Cortex of kidney (tissue), 1 donor: ENCODE measurements at places on chromosomes 3 and 15.

DNA sequence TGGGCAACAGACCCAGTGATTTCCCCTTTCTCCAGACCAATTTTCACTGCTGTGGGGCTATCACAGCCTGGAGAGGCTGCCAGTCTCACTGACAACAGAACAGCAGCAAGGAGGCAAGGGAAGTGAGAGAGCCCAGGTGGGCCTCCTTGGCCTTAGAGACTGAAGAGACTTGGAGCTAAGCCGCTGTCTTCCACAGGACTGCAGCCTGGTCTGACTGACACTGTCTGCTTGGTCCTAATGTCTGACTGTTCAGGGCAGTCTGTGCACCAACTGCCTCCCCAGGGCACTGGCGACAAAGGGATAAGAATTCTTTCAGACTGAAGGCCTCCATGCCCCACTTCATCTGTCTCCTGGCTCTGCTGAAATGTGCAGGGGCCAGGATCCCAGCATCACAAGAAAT, 11.5 kb downstream of the POMGNT2 start:
- DNase-seq, result no peak

DNA sequence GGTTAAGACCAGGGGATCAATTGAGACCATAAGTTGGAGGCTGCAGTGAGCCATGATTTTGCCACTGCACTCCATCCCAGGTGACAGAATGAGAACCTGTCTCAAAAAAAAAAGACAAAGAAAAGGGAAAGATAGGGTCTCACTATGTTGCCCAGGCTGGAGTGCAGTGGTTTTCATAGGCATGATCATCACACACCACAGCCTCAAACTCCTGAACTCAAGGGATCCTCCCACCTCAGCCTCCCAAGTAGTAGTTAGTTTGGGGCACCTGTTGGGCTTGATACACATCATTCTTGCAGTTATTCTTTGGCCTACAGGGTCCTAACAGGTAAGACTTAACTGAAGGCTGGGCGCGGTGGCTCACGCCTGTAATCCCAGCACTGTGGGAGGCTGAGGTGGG, 42.1 kb downstream of the UBXN7 start:
- DNase-seq, result no peak

- DNase-seq, result no peak
These were observed at the start of gene MELTF for GRCh38 chr3:197029511-197030167. Gene MELTF (minus strand): TSS chr3:197029817. CDS start chr3:197029702, 115 bp downstream.

- DNase-seq, result no peak
These were observed 12.4 kb upstream of the PDE8A start for GRCh38 chr15:84969257-84969656.

GRCh38 chr3:158107605-158108444, 1.6 kb upstream of the SHOX2 start:
- no peak for DNase-seq

- no peak for DNase-seq
These were observed 143.1 kb downstream of the CDIN1 start for GRCh38 chr15:36722555-36722954.

DNA sequence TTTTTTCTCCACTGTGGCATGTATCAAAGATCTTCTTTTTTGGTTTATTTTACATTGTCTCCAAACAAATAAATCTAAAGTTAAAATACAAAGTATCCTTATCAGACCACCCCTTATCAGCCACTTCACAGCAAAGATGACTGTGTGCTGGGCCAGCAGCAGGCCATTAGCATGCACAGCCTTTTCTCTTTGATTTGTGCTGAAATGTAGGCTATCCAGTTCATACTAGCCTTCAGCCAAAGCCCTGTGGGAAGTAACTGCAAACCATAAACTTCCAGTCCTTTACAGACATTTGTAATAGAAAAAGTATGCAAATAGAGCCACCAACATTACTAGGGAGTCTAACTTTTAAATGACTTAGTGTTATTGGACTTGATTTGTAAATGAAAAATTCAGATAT, 816.3 kb downstream of the FHIT start:
- no peak for DNase-seq

GRCh38 chr15:50996641-50997040, 88.2 kb downstream of the AP4E1 start:
- no peak for DNase-seq

- no peak for DNase-seq
These were observed 85.7 kb upstream of the RNF7 start for GRCh38 chr3:141652349-141652748.

- no peak for DNase-seq
These were observed 767.5 kb downstream of the CADM2 start for GRCh38 chr3:85726241-85726640.

DNA sequence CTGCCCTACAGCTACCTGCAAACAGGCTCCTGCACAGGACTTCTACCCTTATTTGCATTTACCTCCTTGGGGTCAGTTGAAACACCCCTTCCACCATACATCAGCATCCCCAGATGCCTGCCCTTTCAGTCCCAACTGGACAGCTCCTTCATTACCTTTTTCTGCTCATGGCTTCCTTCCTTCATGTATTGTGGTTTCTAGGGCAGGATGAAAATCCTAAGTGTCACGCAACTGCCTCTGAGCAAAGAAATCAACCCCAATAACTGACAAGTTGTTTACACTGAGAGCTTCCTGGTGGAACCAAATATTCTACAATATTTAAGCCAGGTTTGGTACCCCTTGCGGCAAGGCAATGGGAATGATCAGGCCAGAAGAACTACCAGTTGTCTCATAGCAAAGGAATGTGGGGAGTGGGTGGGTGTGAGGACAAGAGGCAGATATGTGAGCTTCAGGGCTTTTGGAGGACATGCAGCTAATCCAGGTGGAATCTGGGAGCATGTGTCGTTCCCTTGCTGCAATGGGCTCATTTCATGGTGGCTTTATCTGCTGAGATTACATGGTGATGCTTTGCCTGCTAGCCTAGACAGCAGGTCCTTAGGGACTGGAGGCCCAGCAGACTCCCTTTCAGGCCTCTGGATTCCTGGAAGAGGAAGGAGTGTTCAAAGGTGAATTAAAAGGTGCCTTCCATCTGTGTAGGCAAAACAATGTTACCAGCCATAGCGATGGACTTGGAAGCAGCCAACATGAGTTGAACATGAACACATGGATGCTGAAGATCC, 34.9 kb downstream of the PPCDC start:
- no peak for DNase-seq

DNA sequence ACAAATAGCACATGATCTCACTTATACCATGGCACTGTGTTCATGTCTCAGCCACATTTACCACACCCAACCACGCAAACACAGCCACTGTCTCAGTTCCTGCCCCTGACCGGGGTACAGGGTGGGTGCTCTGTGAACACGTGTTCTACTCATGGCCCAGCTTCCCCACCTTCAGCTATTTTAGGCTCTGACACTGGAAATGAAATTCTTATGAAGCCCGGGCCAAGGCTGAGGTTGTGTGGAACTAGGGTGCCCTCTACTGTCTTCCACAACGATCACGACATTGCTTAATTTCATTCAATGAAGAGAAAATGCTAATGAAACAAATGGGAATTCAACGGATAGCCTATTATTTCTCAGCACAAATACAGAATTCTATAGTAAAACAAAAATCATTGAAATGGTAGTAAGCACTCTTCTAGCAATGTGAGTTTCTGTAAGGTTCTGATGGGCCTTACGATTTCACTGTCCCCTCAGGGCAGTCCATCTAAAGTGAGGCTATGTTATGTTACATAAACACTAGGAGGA, 2.1 kb upstream of the GABRA5 start:
- no peak for DNase-seq

DNA sequence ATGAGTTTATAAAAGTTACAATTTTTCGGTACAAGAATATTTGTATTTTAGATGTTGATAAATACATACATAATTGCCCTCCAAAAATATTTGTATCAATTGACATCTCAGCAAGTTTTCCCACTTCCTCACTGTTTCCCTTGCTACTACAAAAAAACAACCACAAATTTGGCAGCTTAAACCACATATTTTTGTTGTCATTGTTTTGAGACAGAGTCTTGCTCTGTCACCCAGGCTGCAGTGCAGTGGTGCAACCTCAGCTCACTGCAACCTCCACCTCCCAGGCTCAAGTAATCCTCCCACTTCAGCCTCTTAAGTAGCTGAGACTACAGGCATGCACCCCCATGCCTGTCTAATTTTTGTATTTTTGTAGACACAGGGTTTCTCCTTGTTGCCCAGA, 162.8 kb upstream of the RARB start:
- no peak for DNase-seq

DNA sequence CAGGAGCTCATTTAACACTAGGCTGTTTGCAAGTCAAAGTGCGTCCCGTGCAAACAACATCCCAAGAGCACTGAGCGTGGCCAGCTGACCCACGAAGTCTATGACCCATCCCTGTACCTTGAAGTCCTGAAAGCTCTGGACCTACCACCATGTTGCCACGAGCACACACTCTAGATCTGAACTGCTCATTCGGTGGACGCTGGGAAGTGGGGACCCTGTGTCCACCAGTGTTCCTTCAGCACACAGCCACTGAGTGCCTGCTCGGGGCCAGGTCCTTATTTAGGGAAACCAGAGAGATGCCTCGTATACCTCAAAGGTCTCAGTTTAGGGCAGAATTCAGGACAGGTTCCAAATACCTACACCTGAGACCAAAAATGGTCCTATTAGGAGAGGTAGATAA, 236.9 kb downstream of the XXYLT1 start:
- no peak for DNase-seq

DNA sequence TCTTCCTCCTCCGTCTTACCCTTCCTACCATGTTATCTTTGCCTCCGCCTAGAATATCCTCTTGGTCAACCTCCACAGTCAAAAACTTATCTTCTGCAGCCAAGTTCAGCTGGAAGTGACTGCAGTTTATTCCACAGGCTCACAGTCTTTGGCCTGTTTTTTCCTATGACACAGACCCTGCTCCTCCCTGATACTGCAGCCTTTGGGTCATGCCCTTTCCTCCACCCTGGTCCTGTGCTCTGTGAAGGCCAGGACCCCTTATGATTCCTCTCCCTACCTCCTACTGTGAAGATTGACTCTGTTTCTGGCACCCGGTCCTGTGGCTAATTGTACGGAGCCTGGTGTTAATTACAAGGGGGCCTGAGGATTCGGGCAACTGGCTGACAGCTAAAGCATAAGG, 49.3 kb upstream of the SCN5A start:
- no peak for DNase-seq

DNA sequence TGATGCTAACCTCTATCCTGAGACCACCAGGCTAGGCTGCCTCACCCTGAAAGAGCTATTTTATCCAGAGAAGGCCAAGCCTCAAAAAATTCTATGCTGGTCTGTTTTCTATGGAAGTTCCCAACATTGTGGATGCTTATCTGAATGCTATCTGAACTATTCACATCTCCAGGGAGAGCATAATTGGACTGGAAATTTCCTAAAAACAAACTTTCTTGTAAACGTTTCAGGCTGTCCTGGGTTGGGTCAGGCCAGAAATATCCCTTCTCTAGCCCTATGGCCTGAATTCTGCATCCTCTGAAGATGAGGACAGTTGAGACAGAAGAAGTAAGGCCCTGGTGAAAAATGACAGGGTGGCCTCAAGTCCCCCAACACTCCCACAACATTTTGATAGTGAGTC, 706.4 kb upstream of the NR2F2 start:
- no peak for DNase-seq

DNA sequence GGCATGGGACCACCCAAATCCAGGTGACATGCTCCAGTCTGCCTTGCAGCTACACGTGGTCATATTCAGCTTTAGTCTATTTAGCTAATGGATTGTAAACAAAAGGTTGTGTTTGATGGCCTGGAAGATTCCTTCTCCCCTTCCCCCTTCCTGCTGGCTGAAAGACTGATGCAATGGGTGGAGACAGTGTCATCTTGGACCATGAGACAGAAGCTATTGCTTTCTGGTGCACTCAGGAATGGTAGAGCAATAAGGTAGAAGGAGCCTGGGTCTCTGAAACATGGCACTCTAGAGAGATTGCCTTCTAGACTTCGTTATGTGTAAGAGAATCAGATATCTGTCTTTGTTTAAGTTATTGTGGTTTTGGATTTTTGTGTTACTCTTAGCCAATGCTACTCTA, 25.7 kb upstream of the PTX3 start:
- no peak for DNase-seq

GRCh38 chr3:46549989-46550388, 16.1 kb downstream of the LRRC2 start:
- no peak for DNase-seq

- DNase-seq, result no peak
These were observed 250.1 kb upstream of the HES1 start for GRCh38 chr3:193885832-193886231.

GRCh38 chr3:183099838-183100204, 525 bp upstream of the MCCC1 start:
- DNase-seq, result no peak

GRCh38 chr3:129345971-129346370, 67.3 kb downstream of the HMCES start:
- DNase-seq, result no peak

DNA sequence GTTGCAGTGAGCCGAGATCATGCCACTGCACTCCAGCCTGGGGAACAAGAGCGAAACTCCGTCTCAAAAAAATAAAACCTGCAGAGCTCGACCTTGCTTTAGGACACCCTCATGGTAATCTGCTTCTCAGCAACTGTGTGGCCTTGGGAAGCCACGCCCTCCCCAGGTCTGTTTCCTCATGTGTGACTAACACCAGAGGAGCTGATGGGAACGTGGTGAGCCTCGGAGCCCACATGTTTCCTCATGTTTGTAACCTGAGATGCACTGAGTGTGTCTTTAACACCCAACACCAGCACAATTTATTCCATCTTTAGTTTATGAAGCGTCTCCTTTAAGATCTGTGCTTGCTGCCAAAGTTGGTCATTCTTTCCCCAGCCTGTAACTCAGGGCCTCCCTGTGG, 142.8 kb downstream of the OCA2 start:
- no peak for DNase-seq

DNA sequence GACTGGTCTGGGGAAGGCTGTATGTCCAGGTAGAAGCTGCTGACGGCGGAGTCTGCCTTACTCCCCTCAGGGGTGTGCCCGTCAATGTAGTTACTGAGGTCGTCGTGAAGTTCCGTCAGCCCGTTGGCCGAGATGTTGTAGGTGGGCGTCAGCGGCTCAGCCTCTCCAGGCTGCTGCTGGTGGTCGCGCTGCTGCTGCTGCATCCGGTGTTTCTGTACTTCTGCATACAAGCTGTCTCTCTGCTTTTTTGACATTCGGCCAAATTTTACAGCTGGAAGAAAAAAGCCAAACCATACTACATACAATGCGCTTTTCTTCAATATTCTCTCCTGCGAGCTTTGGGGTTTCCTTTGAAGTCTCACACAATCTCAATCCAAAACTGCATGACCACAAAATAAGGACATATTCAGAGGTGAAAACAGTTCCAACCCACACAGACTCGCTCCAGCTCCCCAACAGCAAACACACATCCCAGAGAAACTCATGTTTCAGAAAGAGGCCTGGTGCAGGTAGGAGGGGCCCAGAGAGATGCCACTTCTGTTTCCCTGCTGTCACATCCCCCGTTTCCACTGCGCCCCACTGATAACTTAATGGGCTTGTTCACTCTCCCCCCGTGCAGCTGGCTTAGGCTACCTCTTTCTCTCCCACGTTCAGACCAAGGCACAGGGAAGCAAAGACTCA, 32.5 kb upstream of the ICE2 start:
- DNase-seq, result no peak

DNA sequence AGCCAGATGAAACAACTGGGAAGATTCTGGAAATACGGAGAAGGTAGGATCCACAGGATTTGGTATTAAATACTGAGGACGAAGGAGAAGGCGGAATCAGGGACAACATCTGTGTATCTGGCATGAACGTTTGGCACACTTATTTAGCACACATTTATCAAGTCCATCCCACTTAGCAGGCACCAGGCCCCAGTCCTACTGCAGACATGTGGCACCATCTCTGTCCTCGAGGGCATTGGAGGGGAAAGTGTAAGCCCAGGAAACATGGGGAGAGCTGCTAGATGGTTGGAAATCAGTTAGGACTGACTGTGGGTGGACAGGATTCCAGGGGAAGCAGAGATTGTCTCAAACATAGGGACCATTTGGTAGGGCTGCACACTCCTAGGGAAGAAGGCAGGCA, 29.0 kb upstream of the LCTL start:
- no peak for DNase-seq
